ENCODE measurements at places on chromosomes 7 and 10.

DNA sequence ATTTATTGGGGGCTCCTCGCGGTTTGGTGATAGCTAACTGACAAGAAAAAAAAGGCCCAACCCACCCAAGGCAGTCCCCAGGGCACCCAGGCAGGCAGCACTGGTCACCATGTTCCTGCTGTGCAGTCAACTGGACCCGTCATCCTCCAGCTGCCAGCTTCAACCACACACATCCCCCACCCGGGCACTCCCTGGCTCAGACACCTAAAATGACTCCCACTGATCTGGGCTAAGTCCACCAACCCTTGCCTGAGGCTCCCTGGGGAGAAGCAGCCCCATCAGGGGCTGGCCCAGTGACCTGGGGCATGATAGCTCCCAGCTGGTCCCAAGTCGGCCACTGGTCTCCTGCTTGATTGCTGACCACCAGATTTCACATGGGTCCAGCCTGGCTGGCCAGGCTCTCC lies 161.8 kb downstream of the NRF1 start:
- no peak for DNase-seq

DNA sequence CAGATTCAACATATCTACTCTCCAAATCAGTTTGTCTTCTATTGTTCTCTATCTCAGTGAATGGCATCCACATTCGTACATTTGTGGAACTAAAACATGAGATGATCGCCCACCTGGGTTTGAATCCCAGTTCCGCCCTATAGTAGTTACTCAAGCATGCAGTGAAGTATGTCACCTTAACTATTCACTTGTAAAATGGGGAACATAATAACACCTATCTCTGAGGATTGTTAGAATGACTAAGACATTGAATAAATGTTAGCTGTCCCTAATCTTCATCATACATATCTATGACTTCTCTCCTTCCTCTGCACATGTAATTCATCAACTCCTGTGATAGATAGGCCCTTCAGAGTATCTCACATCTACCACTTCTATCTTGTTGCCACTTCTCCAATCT lies 24.7 kb downstream of the UBE2D1 start:
- no peak for DNase-seq

DNA sequence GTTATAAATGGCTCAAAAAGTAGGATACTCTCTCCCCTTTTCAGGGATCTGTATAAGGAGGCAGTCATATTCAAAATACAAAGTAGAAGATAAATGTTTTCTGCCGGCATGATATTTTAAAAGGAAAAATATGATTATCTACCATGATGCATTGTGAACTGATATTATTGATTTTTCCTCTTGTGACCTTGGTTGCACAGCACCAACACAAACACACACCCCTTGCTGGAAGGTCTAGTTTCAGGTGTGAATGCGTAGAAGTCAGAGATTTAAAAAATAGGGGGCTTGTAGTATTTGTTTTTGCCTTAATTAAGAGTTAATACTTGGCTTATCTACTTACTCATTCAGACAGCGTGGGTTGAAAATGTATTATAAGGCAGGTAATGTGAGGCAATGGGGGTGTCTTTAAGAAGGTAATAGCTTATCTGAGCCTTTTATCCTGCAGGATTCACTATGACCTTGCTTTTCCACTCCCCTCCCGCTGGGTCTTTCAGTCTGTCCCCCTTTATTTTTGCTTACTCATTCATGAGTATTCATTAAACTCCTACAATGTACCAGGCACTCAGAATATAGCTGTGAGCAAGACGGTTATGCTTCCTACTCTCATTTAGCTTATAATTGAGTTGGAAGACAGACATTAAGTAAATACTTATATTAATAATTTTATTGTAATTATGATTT lies 390.6 kb downstream of the SDK1 start:
- no peak for DNase-seq

- DNase-seq = peak; percentile 84
Measured at GRCh38 chr10:43138021-43138756, at the start of gene CSGALNACT2. Gene CSGALNACT2 (plus strand): TSS chr10:43138445. CDS start chr10:43155150, 16,705 bp downstream.

DNA sequence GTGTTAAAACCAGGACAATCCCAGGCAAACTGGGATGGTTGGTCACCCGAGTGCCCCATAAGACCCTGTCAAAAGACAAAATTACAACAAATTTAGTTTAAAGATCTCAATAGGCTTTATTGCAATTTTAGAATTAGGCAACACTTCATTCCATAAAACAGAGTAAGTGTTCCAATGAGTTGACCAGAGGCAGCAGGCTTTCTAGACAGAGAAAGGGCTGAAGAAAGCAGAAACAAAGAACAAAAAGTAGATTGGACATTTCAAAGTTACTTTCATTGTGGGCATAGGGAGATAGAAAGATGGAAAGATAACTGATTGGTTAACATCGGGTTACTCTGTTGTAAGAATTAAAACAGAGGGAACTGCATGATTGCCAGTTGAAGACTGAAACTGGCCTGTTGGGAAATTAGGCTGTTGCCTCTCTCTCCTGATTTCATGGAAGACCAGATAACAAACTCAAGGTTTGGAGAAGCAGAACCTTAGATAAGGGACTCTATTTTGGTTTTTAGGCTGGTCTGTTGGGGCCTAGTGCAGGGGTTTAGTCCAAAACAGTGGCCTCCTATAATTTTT lies 36.3 kb downstream of the ENTPD1 start:
- DNase-seq = no peak

GRCh38 chr10:121285406-121286196 lies 312.6 kb downstream of the FGFR2 start:
- no peak for DNase-seq

GRCh38 chr7:101729241-101729883 lies 88.1 kb upstream of the CUX1 start:
- DNase-seq = no peak

DNA sequence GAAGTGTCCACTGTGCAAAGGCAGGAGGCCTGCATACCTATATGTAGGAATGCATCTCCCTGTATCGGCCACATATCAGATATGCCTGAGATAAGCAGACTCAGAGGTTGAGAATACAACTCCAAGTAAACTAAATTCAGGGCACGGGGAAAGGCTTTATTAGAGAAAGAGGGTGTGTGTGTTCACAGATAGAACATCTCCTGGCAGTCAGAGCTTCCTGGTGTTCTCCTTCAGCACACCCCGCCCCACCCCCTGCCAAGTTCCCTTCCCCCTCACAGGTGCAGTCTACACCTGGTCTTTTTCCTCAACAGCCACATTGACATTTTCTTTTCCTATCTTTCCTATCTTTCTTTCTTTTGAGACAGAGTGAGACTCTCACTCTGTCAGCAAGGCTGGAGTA lies 17.1 kb downstream of the GBX1 start:
- no peak for DNase-seq

GRCh38 chr7:33472348-33473025 lies 343.1 kb downstream of the BBS9 start:
- no peak for DNase-seq

- DNase-seq = no peak
Measured at GRCh38 chr7:93028610-93029009, 89.2 kb downstream of the SAMD9 start.

DNA sequence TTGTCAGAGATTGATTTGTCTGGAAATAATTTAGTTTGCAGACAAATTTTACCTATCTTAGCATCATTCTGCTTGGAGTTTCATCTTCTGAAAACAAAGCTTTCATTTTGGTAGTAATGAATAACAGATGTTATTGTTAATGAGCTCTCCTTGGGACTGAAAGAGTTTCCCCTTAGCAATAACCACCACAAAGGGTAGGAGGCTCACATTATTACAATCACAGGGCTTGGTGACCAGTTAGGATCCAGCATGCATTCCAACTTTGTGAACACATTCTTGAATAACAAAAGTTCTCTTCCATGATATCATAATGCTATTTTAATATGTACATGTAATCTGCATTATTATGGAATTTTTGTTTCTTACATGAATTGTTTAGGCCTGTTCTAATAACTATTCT lies 148.8 kb upstream of the VWC2 start:
- no peak for DNase-seq

DNA sequence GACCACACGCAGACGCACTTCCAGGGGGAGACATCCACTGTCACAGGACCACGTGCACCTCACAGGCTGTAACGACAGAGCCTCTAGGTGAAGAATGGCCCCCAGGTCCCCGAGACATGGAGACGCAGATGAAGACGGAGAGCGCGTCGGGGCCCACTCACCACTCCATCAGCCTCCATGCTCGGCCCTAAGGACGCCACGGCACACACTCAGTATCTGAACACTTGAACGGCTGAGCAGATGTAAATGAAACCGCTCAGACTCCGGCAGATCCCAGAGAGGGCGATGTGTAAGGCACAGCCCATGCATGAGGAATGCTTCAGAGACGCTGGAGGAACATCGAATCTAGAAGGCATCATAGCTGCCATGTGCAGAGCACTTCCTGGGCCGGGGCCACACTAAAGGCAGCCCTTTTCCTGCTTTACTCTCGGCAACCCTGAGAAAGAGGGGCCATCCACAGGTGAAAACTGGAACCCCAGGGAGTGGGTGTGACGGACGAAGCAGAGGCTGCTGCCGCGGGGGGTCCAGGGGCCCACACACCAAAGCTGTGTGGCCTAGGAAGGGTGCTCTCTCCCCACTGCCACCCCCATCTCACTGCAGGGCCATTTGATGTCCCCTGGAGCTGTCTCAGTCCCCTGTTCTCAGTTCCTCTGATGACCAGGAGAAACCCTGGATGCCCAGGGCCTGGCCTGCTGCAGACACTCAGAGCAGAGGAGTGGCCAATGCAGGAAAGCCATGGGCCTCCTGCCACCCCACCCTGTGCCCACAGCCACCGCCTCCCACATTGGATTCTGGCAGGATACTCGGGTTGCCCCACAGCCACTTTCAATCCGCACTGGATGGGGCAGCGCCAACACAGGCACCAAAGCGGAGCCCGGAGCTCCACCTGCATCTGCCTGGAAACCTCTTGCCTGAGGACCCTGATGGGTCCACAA lies 253.8 kb downstream of the MAD1L1 start:
- DNase-seq = no peak

DNA sequence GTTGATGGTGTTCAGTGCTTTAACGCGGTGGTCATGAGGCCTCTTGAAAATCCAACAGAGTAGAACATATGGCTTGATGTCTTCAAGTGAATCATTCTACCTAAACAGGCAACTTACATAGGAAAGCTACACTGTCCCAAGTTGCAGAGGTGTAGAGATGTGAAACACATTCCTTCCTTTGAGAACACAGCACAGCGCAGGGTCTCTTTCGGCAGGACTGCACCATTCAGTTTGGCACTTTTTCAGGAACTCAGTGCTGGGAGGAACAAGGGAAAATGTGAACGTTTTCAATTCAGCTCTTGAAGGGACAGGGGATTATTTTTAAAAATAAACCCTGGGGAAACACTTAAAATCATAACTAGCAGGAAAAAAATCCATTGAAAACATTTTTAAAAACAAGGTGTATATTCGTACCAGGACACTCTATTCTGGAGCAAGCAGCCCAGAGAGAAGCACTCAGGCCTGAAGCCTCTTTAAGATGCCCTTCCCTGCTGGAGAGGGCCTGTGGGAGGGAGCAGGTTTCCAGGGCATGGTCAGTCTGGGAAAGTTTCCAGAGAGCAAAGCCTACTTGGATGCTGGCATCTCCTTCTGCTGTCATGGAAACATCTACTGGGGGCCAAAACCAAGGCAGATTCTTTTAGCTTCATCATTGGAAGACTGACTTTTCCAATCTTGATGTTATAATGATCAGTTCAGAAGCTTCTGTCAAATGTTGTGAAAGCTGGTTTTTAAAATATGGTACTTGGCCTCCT lies 60.4 kb upstream of the NPVF start:
- no peak for DNase-seq

GRCh38 chr7:83806538-83806937 lies 157.6 kb upstream of the SEMA3E start:
- DNase-seq = no peak

DNA sequence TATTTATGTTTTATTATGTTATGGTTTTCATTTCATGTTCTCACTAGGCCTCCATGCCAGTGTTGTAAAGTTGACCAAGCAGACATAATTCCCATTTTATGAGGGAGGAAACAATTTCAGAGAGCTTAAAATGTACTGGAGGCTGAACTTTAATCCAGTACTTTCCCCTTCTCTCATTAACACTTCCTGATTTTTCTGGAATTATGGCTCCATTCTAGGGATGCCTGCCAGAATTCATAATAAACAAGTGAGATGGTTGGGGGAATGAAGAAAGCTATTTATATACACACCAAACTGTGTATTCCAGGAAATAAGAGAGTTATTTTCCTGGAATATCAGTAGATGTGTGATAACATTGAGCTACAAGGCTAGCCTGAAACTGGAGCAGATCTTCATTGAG lies 6.9 kb downstream of the TMEM236 start:
- DNase-seq = no peak

DNA sequence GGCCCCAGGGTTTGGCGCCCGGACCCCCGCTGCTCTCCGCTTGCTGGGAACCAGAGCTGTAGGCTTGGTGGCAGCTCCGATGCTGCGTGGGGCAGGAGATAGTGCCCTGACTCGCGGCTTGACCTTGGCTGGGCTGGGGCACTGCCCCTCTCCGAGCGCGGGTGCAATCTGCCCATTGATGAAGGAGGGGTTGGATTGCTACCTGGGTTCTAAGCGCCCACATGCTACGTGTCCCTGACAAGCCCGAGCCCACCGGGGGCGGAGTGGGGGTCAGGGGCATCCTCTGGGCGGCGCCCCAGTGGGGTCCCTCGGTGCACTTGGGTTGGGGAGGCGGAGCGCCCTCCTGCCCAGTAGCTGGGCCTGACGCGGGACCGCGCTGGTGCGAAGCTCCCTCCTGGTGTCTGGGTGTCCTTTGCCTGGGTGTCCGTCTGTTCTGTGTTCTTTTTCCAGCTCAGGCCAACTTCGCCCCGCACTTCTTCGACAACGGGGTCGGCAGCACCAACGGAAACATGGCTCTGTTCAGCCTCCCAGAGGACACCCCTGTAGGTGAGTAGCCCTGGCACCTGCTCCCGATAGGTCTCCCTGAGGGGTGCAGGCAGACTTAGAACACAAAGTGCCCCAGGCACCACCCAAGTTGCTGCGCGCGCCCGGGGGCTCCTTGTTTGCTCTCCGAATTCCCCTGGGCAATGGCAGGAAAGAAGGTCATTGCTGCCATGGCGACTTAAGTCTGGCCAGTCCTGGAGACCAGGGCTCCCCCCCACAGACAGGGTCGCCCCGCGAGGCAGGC lies 900 bp downstream of the CDHR1 start:
- DNase-seq = no peak

DNA sequence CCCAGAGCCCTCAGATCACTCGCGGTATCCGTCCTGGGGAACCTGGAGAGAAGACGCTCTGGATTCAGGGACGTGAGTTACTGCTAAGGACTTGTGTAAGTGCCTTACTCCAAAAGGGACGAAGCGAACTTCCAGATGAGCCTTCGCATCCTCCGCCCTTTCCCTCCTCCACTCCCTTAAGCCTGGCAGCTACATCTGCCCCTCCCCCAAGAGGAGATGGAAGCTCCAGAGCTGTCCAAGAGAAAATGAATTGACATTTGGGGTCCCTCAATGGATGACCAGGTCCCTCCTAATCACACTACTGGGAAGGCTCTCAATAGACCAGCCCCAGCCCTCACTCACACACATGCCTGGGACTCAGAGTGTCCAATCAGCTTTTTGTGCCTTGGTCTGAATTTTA lies 31.3 kb upstream of the GDF10 start:
- DNase-seq = no peak

All from 8988T (cell line).